ENCODE measurements at places on chromosomes 7 and 10.

GRCh38 chr7:107190090-107190489 is 21.3 kb downstream of the HBP1 start:
- DNase-seq: no peak

GRCh38 chr10:51821045-51821444 is 121.7 kb upstream of the CSTF2T start:
- no peak for DNase-seq

- no peak for DNase-seq
Measured at GRCh38 chr7:140232957-140233917, 56.5 kb upstream of the KDM7A start.

DNA sequence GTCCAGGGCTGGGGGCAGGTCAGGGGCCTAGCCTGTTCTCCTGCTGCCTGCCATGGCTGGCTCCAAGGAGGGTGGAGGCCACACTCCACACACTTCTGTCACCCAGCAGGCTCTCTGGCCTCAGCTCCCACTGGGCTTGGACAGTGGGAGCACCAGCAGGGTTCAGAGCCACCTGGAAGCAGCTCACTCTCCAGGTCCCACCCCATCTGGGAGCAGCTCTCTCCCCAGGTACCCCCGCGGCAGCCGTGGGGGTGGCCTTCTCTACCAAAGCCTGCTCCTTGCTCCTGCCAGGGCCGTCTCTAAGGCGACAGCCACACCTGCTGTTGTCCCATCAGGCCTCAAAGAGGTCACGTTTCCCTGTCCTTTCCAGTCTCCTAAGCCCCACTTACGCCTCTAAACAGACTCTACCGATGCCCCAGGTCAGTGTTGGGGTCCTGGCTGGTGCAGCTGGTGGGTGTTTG is 142.5 kb upstream of the RET start:
- no peak for DNase-seq
